Camera-type eye (tissue), 1 donor: ENCODE measurements at places on chromosomes 7 and 10. TPM values are rescaled to one million over a fixed set of nuclear protein-coding genes. Genes with fewer than 3 reads are reported as not detected.

STEAP2 gene
- total RNA-seq: 16.8 TPM

TAS2R4 gene
- total RNA-seq: 5.6 TPM

AKR1C3 gene
- total RNA-seq: 6.0 TPM

MMD2 gene
- total RNA-seq: 5.7 TPM

AASS gene
- total RNA-seq: 53.1 TPM

NEUROG3 gene
- total RNA-seq: not detected

PRSS2 gene
- total RNA-seq: not detected

CHAT gene
- 1.8 TPM for total RNA-seq

CYP3A4 gene
- total RNA-seq: not detected

CRYGN gene
- total RNA-seq: not detected
